ENCODE measurements at places on chromosomes 12 and 14.

- DNase-seq: no peak
Measured at GRCh38 chr14:75242546-75243273, 35.9 kb upstream of the FOS start.

GRCh38 chr14:78227248-78228077, 57.3 kb downstream of the NRXN3 start:
- DNase-seq: no peak

GRCh38 chr14:59117754-59118528, 70.5 kb upstream of the DAAM1 start:
- no peak for DNase-seq

DNA sequence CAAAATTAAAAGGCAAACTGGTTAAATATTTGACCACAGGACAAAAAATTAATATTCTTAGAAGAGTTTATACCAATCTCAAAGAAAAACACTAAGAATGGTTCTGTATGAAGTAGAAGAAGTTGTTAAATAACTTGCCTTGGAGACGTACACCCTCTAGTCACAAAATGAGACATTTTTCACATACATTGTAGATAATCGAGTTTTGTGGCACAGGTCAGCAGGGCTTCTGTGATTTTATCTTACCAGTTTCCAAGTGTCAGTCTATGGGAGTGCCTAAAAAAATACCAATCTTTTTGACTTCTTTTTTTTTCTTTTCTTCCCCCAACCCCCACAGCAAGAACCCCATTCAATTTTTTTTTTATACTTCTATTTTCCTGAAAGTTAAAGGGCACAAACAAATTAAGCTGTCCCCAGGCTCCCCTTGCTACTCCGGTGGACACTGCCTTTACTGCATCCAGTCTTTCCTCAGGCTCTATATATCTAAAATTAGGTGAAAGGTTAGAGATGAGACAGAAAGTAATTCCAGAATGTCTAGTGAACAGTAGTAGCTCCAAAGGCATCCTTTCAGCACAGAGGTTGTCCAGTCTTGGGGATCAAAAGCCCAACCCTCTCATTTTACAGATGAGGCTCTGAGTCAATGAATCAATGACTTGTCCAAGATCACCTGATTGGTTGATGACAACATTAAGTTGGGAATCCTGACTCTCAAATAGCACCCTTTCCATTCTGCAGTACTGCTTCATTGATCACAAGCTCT, 6.2 kb downstream of the LIMA1 start:
- DNase-seq: no peak

DNA sequence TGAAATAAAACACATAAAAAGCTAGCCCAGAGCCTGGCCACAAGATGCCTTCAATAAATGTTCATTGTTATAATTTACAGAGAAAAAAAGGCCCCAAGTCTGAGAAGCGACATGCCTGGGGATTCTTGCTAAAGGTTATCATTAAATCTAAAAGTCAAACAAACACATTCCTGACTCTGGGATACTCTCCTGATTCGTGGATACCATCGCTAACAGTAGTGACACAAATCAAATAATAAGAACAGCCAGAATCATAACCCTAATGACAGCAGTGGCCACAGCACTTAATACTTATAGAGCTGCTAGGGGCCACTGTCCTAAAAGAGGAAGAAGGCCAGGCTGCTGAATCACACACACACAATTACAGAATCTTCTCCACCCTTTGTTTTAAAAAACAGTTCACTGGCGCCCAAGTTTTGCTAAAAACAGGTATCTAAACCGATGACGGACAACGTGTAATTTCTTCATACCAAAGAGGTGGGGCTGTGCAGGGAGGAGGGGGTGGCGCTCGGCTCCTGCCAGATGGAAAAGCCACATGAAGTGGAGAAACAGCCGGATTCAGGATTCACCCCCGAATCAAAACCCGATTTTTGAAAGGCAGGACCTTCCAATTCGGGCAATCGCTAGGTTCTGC, 1.2 kb downstream of the CLIP1 start:
- DNase-seq: no peak

DNA sequence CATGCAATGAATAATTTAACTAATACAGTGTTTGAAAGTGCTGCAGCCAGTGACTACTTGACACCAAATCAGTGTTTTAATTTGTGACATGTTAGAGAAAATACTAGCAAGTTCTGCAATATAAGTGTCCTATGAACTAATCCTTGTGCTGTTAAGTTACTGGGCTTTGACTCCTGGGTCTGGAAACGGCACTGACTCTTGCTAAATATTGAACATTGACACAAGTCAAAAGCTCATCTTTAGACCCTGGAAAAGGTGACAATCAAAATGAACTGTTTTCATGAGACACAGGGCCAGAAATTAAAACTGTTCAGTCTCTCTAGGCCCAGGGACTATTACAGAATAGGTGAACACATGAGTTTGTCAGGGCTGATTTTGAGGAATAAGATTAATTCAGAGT, 268.1 kb downstream of the IPO8 start:
- DNase-seq: no peak

DNA sequence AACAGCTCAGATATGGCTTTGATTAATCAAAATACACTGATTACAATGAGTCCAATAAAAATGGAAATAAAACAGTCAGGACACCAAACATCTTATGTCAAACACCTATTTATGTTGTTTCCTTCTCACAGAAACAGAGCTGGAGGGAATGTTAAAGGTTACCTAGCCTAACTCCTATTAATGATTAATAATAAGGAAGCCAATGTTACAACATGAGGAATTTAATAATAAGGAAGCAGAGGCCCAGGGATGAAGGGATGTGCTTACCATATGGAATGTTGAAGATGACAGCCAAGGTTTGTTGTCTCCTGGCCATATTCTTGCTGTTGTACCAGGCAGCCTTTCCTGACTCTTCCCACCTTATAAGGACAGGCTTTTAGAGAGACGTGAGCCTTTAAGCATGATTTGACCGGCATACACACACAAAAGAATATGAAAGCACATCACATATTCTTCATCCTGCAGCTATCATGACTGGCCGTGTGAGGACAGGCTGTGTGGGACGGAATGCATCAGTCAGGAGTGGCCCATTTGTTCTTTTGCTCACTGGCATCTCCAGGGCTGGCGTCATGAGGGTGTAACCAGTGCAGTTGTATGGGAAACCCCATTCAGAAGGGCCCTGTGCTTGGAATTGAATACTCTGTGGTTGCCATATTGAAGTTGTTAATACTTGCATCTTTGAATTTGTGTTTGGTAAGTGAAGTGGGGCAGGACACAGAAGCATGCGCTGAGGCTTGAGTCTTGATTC, 3.1 kb upstream of the GPRC5D start:
- no peak for DNase-seq

DNA sequence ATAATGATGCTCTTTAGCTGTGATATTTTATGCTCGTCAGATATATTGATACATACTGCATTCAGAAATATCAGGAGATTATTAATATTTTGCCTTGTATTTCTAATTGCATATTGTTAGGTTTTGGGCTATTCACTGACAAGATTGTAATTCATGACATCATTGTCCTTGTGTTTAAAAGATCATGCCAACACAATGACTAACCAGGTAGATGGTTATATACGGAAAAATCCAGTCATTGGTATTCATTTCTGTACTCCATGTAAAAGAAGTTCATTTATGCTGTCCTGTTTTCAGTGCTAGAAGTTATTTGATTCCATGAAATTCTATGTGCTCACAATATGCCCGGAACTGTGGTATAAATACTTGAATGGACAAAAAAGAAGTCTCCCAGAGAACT, 107.5 kb downstream of the KITLG start:
- no peak for DNase-seq

- no peak for DNase-seq
Measured at GRCh38 chr12:57548013-57548315, 972 bp upstream of the DCTN2 start.

GRCh38 chr12:109053382-109054123, 1.2 kb downstream of the USP30 start:
- DNase-seq: no peak

- no peak for DNase-seq
Measured at GRCh38 chr12:15005064-15005463, 32.2 kb downstream of the PDE6H start.

GRCh38 chr12:16520328-16520727, 85.6 kb downstream of the LMO3 start:
- DNase-seq: no peak

- no peak for DNase-seq
Measured at GRCh38 chr14:37318938-37319337, 121.2 kb downstream of the MIPOL1 start.

- DNase-seq: no peak
Measured at GRCh38 chr14:101358320-101359125, 202.8 kb upstream of the DIO3 start.

GRCh38 chr12:42510823-42511222, 78.7 kb downstream of the PRICKLE1 start:
- DNase-seq: no peak

GRCh38 chr14:102988054-102988453, 65.6 kb downstream of the AMN start:
- DNase-seq: no peak

DNA sequence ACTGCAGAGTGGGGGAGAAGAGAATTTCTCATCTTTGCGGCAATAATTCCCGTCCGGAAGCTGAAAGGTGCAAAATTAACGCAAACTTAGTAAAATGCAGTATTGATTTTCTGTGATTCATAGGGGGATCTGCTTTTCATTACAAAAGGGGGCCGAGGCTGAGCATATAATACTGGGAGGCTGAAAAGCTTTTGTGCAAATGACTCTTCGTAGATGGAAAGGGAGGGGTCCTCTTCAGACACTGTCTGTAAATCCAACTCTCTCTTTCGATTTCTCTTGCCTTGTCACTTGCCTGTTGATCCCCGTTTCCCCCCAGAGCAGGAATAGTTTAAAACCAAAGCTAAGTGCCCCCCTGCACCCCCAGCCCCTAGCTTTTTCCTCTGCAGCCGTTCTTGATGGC, 258.2 kb downstream of the VRK1 start:
- no peak for DNase-seq

DNA sequence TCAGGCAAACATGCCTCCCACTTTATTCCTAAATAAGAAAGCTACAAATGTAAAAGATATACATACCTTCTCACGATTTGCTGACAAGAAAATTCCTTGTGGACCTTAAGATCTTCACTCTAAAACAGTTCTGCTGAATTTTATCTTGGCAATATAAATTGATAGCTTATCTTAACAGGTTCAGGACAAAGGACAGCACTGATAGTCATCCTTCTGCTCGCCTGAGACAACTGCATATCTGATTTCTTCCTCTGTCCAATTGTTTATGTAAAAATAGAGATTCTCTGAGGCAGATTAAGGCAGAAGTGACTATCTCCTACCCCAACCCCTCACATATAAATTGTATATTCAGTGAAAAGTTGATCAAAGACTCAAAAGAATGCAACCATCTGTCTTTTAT, 44.9 kb downstream of the CAPZA3 start:
- DNase-seq: no peak

GRCh38 chr14:22184157-22184829, 404.7 kb downstream of the DAD1 start:
- no peak for DNase-seq

- no peak for DNase-seq
Measured at GRCh38 chr12:10361084-10361483, 28.8 kb downstream of the KLRK1 start.

DNA sequence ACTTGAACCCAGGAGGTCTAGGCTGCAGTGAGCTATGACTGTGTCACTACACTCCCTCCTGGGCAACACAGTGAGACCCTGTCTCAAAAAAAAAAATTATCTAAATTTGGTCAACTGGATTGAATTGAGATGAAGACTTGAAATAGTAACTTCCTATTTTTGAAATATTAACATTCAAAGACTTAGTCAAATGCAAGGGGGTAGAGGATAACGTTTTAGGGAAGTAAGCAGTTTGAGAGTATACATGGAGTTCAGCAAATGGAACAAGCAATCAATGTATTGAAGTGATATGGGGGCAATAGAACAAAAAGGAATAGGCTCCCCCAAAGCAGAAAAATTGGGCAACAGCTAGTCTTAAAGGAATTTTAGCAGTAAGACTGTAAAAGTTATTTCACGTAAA, 4.6 kb upstream of the MFAP5 start:
- no peak for DNase-seq

- no peak for DNase-seq
Measured at GRCh38 chr14:106417224-106418049, 891.1 kb downstream of the TMEM121 start.

DNA sequence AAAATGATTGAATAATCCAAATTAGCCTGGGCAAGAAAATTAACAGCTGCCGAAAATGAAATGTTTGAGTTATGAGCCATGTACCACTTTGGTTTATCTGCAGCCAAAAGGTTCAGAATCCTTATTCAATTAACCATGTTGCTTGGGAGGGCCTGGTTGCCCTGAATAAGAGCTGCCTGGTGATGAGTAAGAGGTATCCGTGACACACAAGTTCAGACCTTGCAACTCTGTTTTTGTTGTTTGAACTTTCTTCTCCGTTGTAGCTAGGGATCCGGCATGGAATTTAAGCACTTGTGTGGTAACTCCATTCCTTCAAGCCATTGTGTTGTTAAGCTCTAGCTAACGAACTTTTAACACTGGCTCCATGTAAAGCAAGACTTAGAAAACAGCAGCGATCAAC, 35.7 kb downstream of the FOXA1 start:
- no peak for DNase-seq

- no peak for DNase-seq
Measured at GRCh38 chr12:45669792-45670191, 59.7 kb upstream of the ARID2 start.

DNA sequence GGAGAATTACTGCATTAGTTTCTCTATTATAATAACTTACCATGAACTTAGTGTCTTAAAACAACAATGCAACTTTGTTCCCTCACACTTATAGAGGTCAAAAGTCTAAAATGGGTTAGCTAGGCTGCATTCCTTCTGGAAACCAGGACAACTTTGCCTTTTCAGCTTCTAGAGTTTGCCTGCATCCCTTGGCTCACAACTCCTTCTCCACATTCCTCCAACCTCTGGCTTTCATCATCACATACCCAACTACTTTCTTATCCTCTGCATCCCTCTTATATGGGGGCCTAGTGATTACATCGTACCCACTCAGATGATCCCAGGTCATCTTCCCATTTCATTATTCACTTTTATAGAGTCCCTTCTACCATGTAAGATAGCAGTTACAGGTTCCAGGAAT, 251.1 kb downstream of the C12orf50 start:
- no peak for DNase-seq

DNA sequence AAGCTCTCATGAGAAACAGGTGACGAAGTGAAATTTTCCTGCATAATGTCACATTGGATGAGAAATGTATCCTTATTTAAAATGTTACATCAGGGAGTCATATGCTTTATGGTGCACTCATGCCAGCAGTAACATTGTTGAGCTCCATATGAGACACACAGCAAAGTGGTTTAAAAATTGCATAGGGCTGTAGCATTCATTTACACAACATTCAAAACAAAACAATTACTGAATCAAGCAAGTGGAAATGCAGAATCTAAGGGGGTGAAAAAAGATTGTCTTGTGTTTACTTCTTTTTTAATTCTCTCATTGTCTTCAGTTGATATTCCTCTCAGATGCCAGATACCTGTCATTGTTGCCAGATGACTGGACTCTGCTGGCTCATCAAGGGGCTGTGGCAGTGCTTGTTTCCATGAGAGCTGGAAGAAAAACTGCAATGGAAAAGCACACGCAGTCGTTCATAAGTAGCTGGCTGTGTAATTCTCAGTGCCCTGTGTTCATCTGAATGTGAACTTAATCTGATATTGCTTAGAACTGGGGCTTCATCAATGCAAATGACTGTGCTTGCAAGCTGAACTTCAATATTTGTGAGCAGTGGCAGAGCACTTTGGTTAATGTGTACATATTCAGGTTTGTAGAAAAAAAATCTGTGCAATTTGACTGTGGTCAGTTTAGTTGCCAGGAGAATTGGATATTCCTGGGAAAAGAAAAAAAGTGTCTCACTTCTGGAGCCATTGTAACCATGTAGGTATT, 305.6 kb downstream of the RAD51B start:
- DNase-seq: no peak

- no peak for DNase-seq
Measured at GRCh38 chr12:124365726-124366430, 71.0 kb downstream of the RFLNA start.
